Activated T-cell treated with anti-CD3 and anti-CD28 coated beads for 48 hours (primary cell): ENCODE measurements at places on chromosomes 16 and 17.
A peak's percentile ranks its signal among the peaks of the same experiment; 100 is the strongest.

GRCh38 chr17:343875-344752, 8.5 kb downstream of the RPH3AL start:
- DNase-seq, result no peak

DNA sequence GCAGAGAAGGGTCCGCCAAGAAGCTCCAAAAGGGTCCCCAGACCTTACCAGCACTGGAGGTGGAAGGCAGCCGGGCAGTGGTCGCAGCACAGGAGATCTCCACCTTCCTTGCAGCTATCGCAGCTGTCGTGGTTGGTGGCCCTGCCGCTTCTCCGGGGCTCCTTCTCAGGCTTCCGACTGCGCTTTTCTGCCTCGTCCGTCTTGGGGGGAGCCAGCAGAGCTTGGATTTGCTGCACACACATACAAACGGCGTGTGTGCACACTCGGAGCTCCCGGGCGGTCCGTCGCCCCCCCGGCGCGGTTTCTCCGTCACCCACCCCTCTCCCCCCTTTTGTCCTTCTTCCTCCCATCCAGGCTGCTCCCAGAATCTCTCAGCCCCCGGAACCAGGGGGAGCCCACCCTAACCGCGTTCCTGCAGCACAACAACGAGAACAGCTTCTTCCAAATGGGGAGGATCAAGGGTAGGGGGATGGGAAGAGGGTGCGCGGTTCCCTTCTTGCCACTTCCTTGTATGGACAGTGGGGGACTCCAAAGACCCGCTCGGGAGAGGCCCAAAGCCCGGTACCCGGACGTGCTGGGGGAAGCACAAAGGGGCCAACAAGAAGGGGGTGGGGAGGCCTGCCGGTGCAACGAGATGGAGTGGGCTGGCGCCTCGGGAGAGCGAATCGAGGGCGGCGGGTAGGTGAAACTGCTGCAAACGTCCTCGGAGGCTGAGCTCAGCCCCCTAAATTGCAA, 1.1 kb downstream of the PHF12 start:
- DNase-seq, result peak; percentile 41

DNA sequence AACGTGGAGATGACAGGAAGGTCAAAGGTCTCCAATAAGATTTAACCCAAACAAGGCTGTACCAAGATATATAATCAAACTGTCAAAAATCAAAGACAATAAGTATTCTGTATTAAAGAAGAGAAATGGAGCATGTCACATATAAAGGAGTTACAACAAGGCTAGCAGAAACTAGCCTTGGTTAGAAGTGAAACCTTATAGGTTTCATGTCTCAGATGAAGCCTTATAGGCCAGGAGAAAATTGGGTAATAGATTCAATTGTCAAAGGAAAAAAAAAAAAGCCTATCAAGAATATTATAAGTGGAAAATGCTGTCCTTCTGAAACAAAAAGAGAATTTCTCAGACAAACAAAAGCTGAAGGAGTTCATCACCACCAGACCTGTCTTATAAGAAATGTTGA, 419.4 kb downstream of the CDH11 start:
- no peak for DNase-seq

GRCh38 chr16:68005786-68006286, 6.6 kb upstream of the DPEP2 start:
- no peak for DNase-seq

DNA sequence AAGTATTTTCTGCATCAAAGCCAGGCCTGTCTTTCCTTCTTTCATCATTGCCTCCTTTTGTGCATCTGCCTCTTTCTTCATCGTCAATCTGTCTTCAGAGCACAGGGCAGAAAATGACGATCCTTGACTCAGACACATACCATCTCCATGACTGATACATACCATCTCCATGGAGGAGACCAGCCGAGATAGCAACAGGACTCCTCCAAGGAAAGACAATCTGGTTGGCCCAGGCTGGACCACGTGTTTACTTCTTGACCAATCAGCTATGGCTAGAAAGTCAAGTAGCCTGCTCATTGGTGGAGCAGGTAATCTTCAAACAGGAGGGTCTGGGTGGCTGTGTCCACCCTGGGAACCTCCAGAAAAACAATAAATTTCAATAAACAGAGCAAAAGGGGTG, 164.6 kb downstream of the CPPED1 start:
- DNase-seq, result no peak

DNA sequence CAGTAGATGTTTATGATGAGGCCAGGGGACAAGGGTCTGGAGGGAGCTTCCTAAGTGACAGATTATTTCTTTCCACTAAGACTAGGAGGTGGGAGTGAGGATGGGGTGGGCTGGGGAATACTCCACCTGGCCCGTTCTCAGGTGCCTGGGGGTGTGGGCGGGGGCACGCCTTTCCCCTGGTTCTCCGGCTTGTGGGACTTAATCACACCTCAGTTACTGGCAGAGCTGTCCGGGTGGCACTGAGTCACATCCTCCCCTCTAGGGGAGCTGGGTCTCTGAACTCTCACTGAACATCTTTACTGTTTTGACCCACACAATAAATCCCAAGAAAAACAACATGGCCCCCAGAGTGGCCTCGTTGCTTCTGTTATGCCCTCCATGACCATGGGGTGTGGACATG, 332.8 kb downstream of the MAF start:
- DNase-seq, result peak; percentile 67

GRCh38 chr17:74945543-74945942, 9.8 kb downstream of the OTOP3 start:
- DNase-seq, result no peak

DNA sequence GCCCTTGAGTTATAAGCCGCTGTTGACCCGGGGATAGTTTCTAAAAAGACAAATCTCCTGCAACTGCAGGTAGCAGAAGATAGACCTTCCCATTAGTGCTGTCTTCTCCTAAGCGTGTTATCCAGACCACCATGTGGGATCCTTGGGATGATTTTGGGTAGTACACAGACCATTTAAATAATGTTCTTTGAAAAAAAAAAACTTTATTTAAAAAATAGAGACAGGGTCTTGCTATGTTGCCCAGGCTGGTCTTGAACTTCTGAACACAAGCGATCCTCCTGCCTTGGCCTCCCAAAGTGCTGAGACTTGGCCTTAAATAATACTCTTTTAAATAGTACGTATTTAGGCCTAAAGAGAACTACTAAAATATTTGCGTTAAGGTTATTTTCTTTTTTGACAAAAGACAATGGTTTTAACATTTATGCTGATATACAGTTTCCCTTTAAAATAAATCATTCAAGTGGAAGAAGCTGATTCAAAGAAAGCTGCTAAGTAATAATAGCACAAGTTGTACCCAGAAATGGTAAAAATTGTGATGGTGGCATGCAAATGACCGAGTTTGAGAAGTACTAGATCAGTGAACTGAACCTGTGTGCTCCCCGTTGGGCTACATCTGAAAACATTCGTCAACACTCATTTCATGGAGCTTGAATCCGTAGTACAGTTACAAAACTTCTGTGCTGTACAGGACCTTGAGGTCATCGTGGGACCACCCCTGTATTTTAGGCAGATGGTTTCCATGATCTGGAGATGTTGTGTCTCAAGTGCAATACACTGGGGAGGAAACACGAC, 24.0 kb downstream of the SMARCE1 start:
- no peak for DNase-seq

DNA sequence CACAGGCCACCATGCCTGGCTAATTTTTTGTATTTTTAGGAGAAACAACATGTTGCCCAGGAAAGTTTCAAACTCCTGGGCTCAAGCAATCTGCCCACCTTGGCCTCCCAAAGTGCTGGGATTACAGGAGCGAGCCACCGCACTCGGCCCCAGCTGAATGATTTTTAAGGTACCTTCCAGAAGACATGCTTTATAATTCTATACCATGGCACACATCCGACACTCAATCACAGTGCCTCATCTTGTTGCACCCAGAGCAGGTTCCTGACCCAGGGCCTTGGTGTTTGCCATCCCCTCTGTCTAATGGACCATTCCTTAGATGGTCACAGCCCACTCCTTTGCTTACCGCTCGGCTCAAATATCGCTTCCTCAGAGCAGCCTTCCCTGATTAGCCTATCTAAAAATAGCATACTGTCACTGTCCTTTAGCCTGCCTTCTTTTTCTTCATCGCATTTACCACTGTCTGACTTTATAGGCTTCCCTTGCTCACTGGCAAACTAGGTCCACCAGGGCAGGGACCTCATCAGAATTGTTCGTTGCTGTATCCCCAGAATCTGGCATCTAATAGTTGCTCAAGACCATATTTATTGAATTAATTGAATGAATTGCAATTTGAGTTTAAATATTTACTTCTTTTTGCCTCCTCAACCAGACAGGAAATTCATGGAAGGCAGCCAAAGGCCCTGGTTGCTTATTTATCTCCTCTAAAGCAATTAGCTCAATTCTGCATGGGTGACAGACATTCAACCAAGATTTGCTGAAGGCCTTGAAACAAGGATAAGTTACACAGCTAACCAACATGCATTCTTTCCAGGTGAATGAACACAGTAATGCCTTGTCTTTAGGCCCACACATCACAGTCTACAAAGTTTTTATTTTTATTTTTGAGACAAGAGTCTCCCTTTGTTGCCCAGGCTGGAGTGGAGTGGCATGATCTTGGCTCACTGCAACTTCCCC, 6.3 kb upstream of the TENT4B start:
- no peak for DNase-seq

DNA sequence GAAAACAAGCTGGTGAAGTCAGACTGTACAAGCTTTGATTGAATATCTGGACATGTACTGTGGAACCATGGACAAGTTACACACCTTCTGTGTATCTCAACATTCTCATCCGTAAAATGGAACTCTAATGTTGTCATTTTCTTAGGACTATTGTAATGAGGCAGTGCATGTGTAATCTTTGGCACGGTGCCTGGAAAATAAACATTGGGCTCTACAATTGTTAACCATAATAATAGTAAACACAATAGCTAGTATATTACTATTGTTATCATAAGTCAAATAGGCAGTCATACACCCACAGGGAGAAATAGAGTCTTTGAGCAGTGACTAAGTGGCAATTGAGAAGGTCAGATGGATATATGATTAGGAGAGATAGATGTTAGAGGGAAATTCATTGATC, 39.8 kb upstream of the ANKFN1 start:
- no peak for DNase-seq

GRCh38 chr16:3520413-3520812, 19.6 kb downstream of the CLUAP1 start:
- DNase-seq, result no peak

GRCh38 chr16:71724320-71724751, at the start of gene PHLPP2:
TSS of gene PHLPP2 (minus strand) at chr16:71724701. CDS start at chr16:71714795, 9,906 bp downstream.
- no peak for DNase-seq

GRCh38 chr17:61218438-61218837, 181.2 kb upstream of the TBX2 start:
- DNase-seq, result no peak

DNA sequence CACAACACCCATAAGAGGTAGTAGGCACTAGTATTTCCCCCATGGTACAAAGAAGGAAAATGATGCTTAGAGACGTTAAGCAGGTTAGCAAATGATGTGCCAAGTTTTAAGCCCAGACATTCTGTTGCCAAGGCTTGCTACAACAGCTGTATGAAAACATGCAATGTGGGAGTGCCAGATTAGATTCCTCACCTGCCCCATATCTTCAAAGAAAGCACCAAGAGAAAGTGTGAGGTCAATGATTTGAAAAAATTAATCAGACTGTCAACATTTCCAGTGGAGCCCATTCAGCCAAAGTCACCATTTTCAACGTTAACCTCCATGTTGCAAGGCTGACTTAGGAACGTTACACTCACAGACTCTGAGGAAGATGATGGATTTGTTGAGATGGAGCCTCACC, 61.5 kb downstream of the PCTP start:
- DNase-seq, result no peak

- no peak for DNase-seq
These were observed 58.0 kb upstream of the MRTFB start for GRCh38 chr16:14013145-14013570.

DNA sequence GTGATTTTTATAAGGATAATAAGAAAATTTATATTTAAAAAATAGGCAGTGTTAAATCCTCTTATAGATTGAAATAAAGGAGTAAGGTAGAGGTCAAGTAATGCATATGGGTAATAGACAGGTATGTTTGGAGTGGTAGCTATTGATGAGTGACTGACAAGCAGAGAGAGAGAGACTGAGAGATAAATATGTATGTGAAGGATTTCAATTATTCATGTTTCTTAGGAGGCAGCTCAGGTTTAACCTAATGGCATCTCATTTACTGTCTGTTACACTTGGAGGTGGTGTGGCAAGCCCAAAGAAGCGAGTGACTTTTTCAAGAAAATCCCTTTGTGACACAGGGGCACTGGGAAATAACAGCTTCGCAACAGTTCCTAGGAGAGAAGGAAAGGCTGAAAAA, 120.2 kb downstream of the KIF2B start:
- DNase-seq, result no peak

DNA sequence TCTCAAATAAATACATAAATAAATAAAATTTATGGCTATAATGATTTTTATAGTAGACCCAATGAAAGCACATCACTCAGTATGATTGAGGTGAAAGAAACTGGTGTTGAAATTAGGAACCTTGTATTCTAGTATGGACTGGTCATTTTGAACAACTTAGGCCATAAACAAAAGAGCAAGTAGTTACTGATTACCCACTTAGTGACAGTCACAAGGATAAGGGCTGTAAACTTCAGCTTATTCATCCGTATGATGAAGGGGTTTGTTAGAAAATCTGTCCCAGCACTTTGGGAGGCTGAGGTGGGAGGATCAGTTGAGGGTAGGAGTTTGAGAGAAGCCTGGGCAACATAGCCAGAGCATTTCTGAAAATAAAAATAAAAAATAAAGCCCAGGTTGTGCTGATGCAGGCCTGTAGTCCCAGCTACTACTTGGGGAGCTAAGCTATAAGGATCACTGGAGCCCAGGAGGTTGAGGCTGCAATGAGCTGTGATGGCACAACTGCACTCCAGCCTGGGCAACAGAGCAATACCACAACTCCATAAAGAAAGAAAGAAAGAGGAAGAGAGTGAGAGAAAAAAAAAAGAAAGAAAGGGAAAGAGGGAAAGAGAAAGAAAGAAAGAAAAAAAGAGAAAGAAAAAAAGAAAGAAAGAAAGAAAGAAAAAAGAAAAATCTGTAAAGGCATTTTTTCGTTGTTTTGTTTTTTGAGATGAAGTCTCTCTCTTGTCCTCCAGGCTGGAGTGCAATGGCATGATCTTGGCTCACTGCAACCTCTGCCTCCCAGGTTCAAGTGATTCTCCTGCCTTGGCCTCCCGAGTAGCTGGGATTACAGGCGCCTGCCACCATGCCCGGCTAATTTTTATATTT, 4.2 kb upstream of the SPAG9 start:
- no peak for DNase-seq
